ENCODE measurements at places on chromosomes 7 and 10. TPM values are rescaled to one million over a fixed set of nuclear protein-coding genes. Genes with fewer than 3 reads are reported as not detected.

GRCh38 chr10:69180525-69181204, 631 bp downstream of the SUPV3L1 start:
- no peak for DNase-seq

The CCSER2 gene
- polyA plus RNA-seq: 54.6 TPM

- DNase-seq: no peak
Measured at GRCh38 chr7:149868623-149869290, 5.0 kb upstream of the ATP6V0E2 start.

The HSPA12A gene
- polyA plus RNA-seq: 8.0 TPM

The STRIP2 gene
- 9.3 TPM for polyA plus RNA-seq

- no peak for DNase-seq
Measured at GRCh38 chr10:129534826-129535225, 67.8 kb downstream of the MGMT start.

DNA sequence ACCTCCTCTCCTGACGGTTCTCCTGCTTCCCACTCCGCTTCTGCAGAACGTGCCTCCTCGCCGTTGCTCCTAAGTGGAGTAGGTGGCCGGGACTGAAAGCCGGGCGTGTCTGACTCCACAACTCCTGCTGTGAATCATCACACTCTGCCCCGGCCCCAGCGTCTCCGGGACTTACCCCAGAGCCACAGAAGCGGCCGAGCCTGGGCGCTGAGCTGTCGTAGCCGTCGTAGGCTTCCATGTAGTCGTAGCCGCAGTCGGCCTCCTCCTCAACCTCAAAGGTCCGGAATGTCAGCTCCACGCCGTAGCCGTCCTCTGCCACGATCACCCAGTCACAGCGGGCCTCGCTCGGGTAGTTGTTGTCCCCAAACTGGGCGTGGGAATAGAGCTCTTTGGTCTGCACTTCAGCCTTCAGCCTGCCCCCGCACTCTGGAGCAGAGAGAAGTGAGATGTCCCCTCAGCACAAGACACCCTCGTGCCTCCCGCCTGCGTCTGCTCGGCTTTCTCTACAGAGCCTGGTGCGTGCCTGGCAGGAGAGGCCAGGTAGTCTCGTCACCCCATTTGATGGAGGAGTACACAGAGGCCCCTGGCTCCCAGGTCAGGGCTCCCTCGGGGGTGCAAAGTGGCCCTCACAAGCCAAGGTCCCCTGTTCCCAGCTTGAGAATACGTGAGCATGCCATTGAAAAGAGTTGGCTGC, 11.2 kb upstream of the OPALIN start:
- DNase-seq: no peak

DNA sequence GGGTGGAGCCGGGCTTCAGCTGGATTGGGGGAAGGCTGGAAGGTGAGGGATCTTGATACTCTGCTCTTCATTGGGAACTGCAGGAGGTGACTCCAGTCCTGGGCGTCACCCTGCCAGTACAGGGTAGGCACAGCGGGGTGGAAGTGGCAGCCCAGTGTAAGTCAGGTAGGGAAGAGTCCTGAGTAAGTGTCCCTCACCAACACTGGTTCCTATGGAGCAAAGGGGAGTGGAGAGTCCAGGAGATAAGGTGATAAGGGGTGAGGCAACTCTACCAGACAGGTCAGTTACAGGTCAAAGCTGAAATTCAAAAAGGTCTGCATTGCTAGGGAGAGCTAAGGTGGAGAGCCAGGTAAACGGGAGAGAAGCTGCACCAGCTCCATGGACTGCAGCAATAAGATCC, 145.6 kb upstream of the NFE2L3 start:
- DNase-seq: no peak

GRCh38 chr10:79361726-79362397, 14.6 kb downstream of the PPIF start:
- DNase-seq: no peak

GRCh38 chr7:75961218-75961617, 33.2 kb downstream of the TMEM120A start:
- no peak for DNase-seq

DNA sequence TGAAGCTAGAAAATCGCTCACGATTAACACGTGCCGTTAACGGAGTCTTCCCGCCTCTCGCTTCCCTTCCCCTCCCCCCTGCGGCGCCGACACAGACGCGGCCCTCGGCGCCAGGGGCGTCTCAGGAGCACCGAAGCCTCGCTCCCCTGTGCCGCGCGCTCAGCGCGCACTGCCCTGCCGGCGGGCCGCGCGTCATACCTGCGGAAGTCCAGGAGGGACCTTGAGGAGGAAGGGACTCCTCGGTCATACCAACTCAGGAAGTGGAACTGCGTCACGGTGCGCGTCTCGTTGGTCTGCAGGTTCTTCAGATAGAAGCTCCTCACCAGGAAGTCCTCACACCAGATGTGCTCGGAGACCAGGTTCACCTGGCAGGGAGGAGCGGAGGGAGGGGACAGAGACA, 239.6 kb downstream of the DNAJB6 start:
- DNase-seq: no peak

Data from hindlimb muscle (tissue), 1 donor.